ENCODE measurements at places on chromosomes 16 and 17.

DNA sequence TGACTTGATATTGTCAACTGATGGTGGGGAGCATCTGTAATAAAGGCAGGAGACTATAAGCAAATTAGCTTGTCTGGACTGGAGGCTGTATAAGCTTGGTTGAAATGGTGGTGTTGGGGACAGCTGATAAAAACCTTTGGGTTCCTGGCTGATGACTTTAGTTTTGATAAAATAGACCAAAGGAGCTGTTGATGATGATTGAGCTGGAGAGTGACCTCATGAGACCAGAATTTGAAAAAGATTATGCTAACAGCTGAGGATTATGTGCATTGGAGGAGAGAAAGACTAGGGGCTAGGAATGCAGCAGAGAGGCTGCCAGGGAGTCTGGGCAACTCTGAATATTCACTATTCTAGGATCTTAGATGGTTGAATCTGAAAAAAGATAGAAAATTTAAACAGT, 8.7 kb upstream of the CDC27 start:
- no peak for DNase-seq

- no peak for DNase-seq
These were observed 112.2 kb downstream of the ZNF18 start for GRCh38 chr17:11885051-11885450.

GRCh38 chr17:4789951-4790704, 1.4 kb downstream of the GLTPD2 start:
- DNase-seq, result peak; percentile 48

DNA sequence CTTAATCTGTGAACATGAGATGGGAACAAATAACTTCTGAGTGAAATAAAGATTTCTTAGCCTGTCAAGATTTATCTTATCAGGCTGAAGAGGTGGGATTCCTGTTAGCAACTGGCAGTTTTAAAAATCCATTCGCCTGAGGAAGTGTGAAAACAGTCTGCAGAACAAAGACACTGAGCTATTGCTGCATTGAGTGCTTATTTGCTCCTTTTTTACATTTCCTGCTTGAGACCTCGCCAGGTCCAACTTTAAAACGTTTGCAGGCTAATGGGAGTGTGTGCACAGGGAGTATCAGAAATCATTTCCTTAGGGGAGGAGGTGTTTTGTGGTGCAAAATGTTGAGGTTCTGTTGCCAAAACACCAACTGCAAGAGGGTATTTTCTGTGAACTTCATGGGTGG, 957.8 kb upstream of the RBFOX1 start:
- DNase-seq, result no peak

GRCh38 chr16:4365014-4365406, 6.6 kb upstream of the VASN start:
- DNase-seq, result no peak

DNA sequence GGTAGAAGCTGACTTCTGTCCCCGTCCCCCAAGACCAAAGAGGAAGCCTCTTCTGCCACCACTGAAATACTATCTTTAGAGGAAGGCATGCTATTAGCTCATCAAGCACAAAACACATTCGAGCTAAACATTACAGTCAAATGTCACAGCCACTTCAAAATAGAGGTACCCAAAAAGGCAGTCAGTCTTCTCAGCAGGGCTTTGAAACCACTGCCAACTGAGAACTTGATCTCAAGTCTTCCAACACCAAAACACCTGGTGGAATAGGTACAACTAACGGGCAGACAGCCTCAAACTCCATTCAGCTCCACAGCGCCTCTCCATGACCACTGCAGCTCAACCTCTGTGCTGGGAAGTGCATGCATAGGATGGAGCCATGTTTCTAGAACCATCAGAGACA, 36.0 kb downstream of the ZFHX3 start:
- no peak for DNase-seq

DNA sequence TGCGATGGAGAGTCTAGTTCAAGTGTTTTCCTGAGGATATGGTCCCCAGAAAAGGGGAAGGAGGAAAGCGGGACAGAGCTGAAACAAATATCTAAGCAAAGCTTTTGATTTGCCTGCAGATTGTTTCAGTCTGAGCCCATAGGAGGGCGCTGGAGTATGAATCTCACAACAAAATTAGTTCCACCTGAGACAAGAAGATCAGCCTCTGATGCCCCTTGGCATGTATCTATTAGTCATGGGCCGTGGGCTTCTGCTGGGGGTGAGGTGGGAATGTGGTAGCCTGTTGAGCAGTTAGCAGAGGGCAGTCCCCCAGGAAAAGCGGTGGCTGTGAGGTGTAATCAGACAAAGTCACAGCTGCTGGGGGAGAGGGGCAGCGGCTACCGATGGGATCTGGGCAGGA, 446.9 kb downstream of the CA10 start:
- DNase-seq, result no peak

DNA sequence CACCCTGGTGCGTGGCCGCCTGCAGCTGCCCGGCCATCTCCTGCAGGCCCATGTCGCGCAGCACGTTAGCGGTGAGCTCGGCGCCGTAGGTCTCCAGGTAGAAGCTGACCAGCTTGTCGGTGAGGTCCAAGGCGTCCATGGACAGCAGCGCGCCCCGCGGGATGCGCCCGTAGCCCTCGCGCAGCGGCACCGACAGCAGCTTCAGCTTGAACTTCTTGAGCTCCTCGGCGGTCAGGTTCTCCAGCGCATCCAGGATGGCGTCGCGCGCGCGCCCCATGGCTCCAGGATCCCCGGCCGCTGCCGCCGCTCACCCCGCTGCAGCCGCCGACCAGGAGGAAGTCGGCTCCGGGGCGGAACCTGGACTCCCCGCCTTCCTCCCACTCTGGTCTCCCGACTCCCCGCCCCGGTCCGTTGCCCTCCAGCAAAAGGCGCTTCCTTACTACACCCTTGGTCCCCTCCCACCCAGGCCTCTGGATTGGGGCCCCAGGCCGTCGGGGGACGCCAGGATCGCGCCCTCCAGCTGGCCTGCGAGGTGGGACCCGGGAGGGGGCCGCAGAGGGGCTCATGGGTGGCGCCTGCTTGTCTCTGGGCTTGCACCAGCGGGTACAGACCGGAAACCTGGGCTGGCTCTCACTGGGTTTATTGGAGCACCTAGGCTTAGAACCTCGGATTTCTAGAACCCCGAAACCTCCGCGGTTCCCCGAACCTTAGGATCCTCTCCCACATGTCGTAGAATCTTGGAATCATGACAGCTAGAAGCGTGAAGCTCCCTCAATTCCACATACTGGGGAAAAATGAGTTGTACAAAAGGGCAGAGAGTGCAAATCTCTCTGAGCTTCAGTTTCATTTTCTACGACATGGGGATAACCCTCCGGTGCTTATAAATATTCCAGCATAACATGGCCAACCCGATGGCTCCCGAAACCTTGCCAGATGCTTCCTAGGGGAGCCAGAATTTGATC, at the start of gene PYCARD:
Gene PYCARD (minus strand): TSS at position 347 of the 962 bp plus-strand sequence. CDS start 70 bp downstream, at position 277.
- no peak for DNase-seq

DNA sequence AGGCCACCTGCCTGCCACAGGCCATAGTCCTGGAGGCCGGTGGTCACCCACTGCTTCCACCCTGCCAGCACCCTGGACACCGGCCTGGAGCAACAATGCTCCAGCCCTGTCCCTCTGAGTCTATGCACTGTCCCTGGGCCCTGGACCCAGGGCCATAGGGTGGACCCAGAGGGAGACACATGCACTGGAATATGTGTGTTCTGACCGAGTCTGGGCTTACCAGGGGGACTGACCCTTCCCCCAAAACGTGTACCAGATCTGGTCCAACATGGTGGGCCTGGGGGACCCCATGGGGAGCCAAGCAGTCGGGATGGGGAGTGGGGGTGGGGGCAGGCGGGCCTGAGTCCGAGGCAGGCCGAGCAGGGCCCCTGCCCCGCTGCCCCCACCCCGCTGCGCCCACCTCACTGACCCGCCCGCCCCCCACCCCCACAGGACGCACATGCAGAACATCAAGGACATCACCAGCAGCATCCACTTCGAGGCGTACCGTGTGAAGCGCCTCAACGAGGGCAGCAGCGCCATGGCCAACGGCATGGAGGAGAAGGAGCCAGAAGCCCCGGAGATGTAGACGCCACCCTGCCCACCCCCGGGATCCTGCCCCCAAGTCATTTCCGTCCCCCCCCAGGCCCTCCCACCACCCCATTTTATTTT, 357.4 kb downstream of the SEC14L1 start:
- DNase-seq, result no peak

- DNase-seq, result no peak
These were observed 39.8 kb upstream of the AKAP1 start for GRCh38 chr17:57044976-57045867.

- DNase-seq, result no peak
These were observed 49.9 kb upstream of the DOC2B start for GRCh38 chr17:231191-231965.

- DNase-seq, result no peak
These were observed 8.8 kb downstream of the FUS start for GRCh38 chr16:31188450-31189411.

GRCh38 chr16:15950161-15950854, 892 bp downstream of the ABCC1 start:
- DNase-seq, result no peak

DNA sequence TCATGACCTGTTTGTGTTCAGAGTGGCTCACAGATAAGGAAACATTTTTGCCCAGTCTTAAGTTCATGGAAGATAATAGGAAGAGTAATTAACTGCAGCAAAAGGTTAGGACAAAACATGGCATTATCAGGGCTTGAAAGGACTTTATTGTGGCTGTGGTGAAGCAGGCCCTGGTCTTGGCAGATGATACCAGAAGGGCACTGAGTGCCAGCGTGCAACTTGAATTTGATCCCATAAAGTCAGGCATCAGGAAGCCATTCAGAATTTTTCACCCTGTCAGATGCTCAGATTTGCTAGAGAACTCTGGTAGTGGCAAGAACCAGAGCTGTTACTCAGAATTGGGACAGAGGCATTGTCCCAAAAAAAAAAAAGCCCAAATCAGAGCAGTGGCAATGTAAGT, 11.2 kb upstream of the COG7 start:
- no peak for DNase-seq

GRCh38 chr16:58500430-58501241, 693 bp downstream of the NDRG4 start:
- DNase-seq, result no peak

- no peak for DNase-seq
These were observed 39.2 kb upstream of the USP22 start for GRCh38 chr17:21082001-21082436.

DNA sequence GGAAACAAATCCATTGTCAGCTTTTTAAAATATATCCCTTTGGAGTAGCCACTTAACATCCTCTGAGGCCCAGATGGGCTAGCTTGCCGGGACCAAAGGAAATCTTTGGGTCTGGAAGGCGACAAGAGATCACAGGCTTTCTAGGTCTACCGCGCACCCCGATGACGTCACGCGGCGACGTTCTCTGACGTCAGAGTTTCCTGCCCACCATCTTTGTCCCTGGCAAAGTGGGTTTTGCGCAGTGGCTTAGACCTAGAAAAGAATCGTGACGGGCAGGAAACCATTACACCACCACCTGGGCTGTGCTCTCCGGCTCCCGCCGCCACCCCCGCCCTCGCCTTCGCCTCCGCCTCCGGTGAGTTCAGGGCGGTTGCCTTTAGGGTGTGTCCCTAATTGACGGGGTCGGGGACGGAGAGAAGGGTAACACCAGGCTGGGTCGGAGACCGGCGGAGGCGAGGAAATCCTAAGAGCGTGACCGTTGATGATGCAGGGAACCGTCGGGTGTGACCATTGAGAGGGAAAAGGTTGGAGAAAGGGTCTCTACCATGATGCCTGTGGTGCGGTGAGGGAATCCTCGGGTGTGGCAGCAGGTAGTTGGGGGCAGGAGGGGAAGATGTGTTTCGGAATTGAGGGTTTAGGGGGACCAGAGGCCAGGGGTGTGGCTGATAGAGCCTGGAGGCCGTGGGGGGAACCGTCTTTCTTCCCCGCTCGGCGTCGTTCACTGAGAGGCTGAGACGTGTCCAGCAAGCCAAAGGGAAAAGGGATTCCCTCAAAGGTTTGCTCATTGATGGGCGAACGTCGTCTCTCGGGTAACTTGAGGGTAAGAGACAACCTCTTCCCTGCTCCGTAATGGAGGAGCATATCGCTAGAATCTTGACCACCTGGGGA, at the start of gene AP2B1:
Gene AP2B1 (plus strand): TSS at position 249 of the 888 bp plus-strand sequence. CDS start 6,709 bp downstream, outside the sequence.
- peak; percentile 95 for DNase-seq

DNA sequence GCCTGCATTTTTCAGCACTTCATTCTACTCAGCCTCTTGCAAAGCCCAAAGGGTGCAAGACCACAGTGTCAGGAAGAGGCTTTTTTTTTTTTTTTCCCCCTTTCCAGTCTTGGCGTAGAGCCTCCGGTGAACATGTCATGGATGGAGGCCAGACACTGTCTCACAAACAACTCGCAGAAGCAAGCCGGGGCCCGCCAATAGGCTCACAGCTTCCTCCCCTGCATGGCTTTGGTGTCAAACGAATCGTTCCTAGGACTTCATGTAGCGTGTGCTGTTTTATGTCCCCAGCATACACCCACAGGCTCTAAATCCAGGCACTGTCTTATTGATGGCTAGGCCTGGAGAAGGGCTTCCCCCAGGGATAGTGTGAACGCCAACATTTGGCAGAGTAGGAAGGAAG, 457.7 kb upstream of the MAF start:
- DNase-seq, result no peak

- peak; percentile 73 for DNase-seq
These were observed 4.7 kb downstream of the ITGAE start for GRCh38 chr17:3796110-3796821.

DNA sequence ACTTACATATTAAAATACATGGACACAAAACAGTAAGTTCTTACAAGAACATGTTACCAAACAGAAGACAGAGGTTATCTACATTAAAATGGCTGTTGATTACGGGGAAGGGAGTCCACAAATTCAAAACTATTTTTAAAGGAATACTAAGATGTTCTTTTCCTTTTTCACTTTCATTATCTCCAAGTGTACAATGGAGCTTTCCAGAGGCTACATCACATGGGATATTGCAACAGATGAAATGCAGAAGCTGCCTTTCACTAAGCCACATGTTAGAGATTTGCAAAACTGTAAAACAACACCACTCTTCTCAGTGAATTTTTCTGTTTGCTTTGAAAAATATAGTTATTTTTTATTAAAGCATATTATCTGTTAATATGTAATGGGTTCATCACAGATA, 53.6 kb downstream of the XPO6 start:
- DNase-seq, result no peak

- no peak for DNase-seq
These were observed 131.9 kb upstream of the SHISA6 start for GRCh38 chr17:11109106-11109505.

- DNase-seq, result no peak
These were observed 60.7 kb upstream of the SOX9 start for GRCh38 chr17:72060084-72060483.

DNA sequence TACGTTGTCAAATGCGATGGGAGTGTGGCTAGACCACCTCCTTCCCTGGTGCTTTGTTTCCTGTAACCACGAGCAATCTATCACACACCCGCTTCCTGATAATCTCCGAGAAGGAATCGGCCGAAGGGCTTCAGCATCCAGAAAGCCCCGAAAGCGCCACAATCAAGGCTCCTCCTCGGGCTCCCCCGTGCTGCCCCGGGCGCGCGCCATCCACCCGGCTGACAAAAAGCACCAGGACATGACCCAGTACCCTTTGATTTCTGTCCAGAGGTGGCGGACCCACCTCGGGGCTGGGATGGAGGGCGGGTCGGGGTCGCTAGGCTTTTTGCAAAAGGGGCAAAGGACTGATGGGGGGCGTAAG, 743 bp upstream of the ARMC7 start:
- DNase-seq, result no peak

GRCh38 chr16:3400446-3400778, 392 bp downstream of the ZSCAN32 start:
- no peak for DNase-seq

GRCh38 chr16:4684058-4684715, 9.2 kb upstream of the NUDT16L1 start:
- DNase-seq, result no peak
